ENCODE measurements at places on chromosomes 1 and 21.

- DNase-seq: peak; percentile 3
These were observed 199.8 kb downstream of the USH2A start for GRCh38 chr1:216223486-216223885.

DNA sequence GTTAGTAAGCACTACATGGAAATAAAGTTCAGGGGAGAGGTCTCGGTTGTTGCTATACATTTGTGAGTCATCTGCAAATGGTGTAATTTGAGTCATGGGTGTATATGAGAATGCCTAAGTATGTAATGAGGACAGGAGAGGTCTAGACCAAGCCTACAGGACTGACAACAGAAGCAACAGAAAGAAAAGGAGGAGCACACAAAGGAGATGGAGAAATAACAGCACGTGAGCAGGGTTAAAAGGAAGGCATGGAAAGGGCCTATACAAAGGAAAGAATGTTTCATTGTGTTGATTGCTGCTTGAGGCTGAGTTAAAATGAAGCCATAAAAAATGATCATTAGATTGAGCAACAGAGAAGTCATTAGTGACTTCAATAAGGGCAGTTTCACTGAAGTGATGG lies 28.0 kb upstream of the PRKAA2 start:
- DNase-seq: no peak

GRCh38 chr1:152873495-152873894 lies 4.6 kb upstream of the SMCP start:
- DNase-seq: no peak

- no peak for DNase-seq
These were observed 29.6 kb downstream of the CXADR start for GRCh38 chr21:17542371-17543011.

- no peak for DNase-seq
These were observed 90.1 kb upstream of the RAVER2 start for GRCh38 chr1:64654519-64655341.

GRCh38 chr1:51666478-51666877 lies 49.6 kb downstream of the OSBPL9 start:
- DNase-seq: peak; percentile 52

- no peak for DNase-seq
These were observed 5.0 kb upstream of the RWDD3 start for GRCh38 chr1:95229037-95229436.

DNA sequence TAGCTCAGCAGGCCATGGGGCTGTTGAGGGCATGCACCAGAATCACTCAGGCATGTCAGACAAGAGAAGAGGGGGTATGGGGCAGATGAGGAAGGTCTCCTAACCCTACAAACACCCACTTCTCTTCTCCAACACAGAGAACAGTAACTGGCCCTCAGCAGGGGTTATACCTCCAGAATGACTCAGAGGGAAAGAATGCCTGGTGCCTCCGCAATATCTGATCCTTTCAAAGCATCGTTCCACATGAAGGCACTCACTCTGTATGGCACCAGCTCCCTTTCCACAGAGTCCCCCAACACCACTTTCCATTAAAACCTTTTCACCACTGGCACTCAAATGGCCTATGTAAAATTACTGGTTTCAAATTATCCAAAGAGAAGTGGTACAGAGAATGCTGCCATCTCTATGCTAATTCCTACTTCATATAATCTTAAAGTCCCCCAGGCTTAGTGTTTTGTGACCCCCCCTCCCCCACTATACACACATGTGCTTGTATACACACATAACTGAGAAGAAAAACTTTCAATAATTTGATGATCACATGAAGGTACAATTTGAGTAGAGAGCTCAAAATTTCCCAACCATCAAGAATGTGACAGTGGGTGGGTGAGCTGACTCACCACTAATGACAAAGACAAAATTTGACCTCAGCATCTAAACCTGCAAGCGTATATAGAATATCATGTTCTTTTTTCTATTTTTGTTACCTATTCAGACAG lies 91.5 kb downstream of the SIPA1L2 start:
- DNase-seq: peak; percentile 50

- peak; percentile 86 for DNase-seq
These were observed 9.6 kb upstream of the PLA2G4A start for GRCh38 chr1:186819126-186819525.

GRCh38 chr1:20158358-20159070 lies 19.4 kb downstream of the PLA2G2F start:
- no peak for DNase-seq

DNA sequence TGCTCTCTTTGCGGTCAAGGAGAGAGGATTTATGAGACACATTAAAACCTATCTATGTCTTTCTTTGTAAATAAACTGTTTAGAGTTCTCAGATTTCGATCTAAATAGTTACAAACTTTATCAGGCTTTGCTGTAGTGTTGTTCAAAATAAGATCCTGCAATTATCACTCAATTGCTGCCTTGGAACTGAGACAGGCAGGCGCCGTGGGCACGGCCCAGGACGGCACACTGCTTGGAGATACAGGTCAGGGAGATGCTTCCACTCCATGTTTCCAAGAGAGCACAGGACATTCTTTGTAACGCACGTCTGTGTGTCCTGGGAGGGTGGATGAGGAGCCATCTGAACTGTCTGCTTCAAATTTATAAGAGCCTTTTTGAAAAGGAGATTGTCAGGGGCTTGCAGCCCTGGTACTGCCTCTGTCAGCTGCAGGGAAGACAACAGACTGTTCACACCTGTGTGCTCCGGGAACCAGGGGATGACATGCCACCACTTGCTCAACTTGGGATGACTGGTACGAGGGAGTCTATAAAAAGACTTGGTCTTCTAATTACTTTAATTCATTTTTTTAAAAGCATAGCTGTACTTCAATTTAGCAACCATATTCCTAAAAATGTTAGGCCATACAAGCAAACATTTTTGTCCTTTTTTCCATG lies 472.9 kb upstream of the RUNX1 start:
- DNase-seq: no peak

DNA sequence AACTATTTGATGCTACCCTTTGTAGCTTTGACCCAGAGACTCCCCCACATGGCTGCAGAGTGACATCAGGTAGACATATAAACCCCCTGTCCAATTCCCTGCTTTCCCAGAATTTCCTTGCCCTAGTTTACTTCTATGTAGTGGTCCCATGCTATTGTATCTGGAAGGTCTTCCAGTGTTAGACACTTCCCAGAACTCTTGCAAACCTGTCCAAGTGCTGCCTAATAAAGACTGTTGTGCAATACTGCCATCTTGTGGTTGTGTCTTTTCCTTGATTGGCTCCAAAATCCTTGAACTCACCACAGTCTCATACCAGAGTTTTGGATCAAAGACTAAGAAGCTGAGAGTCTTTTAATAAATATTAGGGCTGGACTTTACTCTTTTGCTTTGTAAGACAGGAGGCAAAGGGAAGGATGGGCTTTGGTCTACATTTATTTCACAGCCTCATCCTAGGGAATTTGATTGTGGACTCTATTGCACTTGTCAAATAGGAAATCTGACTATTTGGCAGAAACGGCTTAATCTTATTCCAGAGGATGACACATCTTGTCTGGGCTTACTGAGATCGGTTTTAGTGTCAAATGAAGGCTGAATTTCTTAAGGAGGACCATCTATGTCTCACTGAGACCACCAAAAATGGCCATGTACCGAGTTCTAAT lies 169.9 kb downstream of the LRRC7 start:
- peak; percentile 71 for DNase-seq

- DNase-seq: no peak
These were observed 537.8 kb downstream of the SMYD3 start for GRCh38 chr1:245969283-245969682.

- DNase-seq: no peak
These were observed 8.8 kb downstream of the PADI1 start for GRCh38 chr1:17213782-17214148.

DNA sequence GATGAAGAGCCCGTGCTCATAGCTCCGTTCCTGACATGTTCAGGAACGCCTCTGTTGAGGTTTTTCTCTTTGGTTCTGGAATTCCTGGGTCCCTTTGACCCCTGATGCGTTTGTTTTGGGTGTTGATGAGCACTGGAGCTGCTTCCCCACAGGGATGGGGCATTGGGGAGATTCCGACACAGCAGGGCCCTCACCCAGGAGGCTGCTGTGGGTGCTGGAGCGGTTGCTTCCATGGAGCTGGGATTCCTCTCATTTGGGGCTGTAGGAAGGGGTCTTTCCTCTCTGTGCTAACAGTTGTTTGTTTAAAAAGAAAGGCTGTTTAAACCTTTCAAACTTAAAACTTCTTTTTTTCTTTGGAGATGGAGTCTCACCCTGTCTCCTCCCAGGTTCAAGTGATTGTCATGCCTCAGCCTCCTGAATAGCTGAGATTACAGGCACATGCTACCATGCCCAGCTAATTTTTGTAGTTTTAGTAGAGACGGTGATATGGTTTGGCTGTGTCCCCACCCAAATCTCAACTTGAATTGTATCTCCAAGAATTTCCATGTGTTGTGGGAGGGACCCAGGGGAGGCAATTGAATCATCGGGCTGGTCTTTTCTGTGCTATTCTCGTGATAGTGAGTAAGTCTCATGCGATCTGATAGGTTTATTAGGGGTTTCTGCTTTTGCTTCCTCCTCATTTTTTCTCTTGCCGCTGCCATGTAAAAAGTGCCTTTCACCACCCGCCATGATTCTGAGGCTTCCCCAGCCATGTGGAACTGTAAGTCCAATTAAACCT lies 48.9 kb downstream of the SKI start:
- no peak for DNase-seq

GRCh38 chr1:16367968-16368890 lies 1.2 kb downstream of the SZRD1 start:
- DNase-seq: peak; percentile 48

GRCh38 chr1:223161321-223161720 lies 18.3 kb upstream of the TLR5 start:
- no peak for DNase-seq

DNA sequence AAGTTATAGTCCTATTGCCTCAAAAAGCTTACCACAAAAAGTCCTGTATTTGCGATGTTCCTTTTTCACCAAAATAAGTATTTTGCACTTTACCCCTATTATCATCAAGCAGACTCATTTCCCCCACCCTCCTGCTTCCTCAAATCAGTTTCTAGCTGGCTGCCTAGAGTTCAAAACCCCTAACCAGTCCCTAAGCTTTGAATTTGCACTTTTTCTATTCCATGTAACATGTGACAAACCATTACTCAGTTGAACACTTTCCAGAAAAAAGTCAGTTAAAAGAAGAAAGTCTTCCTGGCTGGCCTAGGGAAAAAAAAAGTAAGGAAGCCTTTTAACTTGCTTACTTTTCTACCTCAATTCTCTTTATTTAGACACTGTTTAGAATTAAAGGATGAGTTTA lies 8.2 kb downstream of the CEP170 start:
- DNase-seq: peak; percentile 86

DNA sequence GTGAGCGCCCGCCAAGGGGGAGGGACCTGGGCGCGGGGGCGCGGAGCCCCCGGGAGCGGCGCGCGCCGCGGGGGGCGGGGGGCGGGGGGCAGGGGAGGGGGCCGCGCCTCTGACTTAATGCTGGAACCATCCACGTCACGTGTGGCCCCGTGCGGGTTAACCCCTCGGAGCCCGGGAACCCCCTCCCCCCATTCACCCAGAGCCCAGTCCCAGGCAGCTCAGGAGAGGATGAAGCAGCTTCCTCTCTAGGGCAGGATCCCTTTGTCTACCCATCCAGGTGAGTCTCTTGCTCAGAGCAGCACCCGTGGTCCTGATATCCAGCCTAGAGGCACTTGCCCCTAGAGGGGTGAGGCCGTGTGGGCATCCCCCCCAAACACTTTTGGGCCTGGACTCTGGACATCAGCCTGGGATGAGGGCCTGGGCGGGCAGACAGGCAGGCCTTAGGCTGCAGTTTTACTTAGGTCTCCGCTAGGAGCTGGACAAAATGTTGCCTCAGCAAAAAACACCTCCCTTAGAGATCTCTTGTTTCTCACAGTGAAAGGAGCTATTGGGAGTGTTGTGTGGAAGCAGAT lies at the start of gene ALX3:
TSS of gene ALX3 (minus strand) at position 2 of the 572 bp plus-strand sequence. CDS start 60 bp downstream, outside the sequence.
- DNase-seq: no peak

GRCh38 chr1:89734442-89734841 lies 86.4 kb upstream of the LRRC8D start:
- no peak for DNase-seq

DNA sequence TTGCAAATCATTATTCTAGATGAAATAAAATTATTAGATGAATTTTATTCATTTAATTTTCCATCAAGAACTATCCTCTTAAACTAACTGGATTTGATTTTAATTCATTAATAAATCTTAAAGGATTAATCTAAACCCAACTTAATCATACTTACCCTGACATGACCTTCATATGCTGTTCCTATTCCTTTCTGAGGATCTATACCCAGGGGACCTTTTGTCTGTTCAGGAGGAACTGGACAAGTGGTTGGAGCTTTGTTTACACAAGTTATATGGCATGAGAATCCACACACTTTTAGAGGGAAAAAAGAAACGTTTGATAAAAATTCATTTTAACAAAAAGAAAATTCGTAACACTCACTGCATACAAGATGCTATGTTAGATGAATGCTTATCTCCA lies 95.2 kb downstream of the COQ8A start:
- no peak for DNase-seq

- no peak for DNase-seq
These were observed 633.2 kb upstream of the NEGR1 start for GRCh38 chr1:72915581-72915980.

GRCh38 chr1:9256332-9256731 lies 21.8 kb downstream of the H6PD start:
- DNase-seq: no peak

DNA sequence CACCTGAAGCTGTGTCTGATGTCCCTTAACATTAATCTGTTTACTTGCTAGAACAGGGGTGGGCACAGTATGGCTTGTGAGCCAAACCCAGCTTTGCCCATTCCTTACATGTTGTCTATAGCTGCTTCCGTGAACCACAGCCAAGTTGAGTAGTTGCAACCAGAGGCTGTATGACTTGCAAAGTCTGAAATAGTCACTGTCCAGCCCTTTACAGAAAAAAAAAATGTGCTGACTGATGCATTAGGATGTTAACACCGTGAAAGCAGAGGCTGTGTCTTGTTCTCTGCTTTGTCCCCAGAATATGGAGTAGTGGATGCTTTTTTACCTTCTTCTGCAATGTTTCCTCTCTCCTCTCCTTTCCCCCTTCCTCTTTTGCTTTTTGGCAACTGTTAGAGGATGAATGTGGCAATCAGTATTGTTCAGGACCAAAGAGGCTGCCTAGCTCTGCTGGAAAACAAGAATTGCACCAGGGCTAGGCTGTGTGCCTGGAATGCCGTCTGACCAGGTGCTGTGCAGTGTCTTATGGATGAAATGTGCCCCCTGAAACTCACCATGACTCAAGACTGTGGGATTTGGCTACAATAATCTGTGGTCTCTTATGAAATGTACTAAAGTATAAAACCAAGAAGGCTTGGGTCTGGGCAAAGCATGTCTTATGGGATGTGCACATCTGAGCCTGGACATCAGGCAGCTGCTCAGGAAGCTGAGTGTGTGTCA lies 79.6 kb upstream of the GCLM start:
- DNase-seq: peak; percentile 36

GRCh38 chr1:233261206-233261605 lies 34.3 kb downstream of the PCNX2 start:
- DNase-seq: no peak

GRCh38 chr1:9349331-9349851 lies 56.7 kb downstream of the SPSB1 start:
- DNase-seq: no peak
